Inflammatory macrophage treated with lipopolysaccharide for 4 hours (primary cell): ENCODE measurements at places on chromosomes 2 and 18.
A peak's percentile ranks its signal among the peaks of the same experiment; 100 is the strongest.

GRCh38 chr2:163553601-163554000 lies 182.2 kb downstream of the FIGN start:
- no peak for DNase-seq

DNA sequence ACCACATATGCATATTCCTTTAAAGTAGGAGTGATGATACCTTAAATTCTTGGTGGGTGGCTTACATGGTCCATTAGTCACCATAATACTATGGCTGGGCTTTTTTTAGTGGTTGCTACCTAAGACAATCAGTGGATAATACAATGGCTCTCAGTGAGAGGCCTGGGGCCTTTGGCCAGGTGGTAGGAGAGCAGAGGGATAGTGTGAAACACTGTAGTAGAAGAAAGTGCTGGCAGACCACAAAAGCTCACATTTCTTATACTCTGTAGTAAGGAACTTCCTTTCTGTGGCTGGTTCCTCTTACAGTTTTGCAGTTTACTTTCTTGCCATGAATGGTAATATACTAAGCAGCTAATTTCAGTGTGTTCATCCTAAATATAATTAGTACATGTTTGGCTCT lies 583.5 kb downstream of the XIRP2 start:
- no peak for DNase-seq

DNA sequence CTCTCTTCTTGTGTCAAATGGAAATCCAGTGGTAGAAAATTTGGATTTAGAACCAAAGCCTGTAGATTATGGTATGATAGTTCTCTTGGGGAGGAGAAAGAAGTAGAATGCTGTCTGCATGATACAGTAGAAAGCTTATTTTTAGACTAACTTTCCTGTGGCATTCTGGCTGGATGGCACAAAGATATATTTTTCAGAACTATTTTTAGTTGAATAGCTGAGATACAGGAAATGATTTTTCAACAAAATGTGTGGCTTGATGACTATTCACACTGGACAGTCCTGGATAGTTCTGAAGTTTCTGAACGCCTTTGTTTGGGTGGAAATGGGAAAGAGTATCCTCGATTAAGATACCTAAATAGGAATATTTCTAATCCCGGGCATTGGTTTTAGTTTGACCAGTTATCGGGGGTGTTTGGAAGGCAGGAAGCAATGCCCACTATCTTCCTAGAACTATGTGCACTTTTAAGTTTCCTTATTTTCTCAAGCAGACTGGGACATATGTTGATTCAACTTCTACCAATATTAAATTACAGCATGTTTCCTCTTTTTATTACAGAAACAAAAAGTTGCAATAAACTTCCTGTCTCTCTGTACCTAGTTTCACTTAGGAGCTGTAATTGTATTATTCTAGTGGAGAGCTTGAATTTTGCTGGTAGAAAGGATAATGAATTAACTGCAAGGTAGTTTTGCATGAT lies 32.1 kb downstream of the GDF7 start:
- peak; percentile 82 for DNase-seq

- DNase-seq: no peak
These were observed 793.7 kb upstream of the FANCL start for GRCh38 chr2:59034837-59035236.

GRCh38 chr2:106341666-106342065 lies 126.5 kb downstream of the RGPD3 start:
- no peak for DNase-seq

DNA sequence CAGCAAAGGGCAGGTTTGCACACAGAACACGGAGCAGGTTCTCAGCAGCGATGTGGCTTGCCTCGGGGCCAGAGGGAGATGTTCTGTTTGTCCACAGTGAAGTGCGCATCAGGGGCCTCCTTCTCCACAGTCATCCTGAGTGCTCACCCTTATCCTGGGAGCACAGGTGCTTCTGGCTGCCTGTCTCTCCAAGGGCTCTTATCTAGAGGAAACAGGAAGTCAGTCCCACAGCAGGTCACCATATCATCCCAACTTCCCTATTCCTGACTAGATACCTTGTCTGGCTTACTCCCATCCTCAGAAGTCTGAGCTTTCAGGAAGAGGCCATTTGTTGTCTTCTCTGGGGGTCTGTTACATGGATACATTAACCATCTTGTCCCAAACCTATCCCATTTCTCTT lies at the start of gene CD207:
Gene CD207, minus strand, starts transcription at position 174 of the 400 bp plus-strand sequence. Its CDS starts 40 bp downstream, at position 134.
- DNase-seq: no peak

DNA sequence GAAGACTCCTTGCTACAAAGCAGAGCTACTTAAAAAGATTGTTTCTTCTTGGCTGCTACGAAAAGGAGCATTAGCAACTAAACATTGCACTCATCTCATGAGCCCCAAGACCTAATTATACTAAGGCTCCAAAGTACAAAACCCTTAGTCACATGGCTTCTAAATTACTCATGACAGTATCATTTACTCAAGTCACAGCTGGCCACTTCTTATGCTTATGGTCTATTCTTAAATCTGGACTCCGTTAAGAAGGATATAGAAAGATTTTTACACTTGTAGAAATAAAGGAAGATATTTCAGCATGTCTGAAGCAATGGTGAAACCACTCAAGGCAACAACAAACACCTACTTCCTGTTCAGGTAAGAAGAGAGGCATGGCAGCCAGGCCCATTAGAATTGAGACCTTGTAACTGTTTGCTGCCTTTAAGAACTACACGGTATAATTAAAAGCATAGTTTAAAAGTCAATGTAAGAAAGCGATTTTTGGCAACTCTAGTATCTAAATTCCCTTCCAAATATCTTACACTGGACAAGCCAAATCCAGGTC lies 12.7 kb downstream of the ANKRD44 start:
- no peak for DNase-seq

DNA sequence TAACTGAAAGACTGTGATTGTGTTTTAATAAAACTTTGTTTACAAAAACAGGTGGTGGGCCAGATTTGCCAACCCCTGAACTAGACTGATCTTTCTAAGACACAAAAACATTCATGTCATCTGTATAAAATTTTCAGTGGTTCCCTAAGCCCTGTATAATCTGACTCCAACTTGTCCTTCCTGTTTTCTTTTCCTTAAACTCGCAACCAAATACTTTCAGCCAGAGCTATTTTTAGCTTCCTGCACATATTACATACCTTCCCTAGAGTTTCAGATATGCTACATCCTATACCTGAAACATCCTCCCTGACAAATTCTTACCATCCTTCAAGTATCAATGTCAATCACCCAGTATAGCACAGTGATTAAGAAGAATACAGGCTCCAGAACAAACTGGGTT lies 4.8 kb downstream of the GCFC2 start:
- peak; percentile 2 for DNase-seq

- DNase-seq: peak; percentile 73
These were observed 39.8 kb upstream of the TMEM163 start for GRCh38 chr2:134758633-134759032.

DNA sequence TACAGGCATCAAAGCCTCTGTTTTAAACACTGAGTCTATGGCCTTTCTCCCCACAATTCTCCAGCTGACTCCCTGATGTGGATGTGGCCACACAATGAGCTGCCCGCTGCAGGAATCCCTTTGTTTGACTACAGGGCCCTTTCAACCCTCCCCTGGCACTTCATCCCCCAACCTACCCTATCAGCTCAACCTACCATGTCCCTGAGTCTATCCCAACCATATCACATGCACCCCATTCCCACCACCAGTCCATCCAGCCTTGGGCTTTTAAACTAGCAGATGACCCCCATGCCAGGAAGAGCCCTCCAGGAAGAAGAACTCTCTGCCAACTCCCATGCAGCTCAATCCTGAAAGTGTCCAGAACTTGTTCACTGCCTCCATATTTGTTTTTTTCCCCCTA lies 46.9 kb upstream of the TEX51 start:
- DNase-seq: no peak

DNA sequence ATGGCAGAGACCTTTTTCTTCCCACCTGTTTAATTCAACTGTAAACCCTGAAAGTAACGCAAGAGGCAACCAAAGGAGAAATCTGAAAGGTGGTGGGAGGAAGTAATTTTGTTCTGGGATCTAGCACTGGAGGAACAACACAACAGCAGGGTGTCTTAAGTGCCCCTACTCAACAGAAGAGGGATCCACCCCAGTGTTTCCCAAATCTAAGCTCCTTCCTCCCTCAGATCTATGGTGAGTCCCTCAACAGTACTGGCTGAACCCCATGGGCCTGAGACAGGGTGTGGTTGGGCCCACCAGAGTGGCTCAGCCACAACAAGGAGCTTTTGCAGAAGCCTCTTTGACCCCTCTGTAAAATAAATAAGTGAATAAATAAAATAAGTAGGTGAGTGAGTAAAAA lies 790.3 kb downstream of the ERBB4 start:
- no peak for DNase-seq

DNA sequence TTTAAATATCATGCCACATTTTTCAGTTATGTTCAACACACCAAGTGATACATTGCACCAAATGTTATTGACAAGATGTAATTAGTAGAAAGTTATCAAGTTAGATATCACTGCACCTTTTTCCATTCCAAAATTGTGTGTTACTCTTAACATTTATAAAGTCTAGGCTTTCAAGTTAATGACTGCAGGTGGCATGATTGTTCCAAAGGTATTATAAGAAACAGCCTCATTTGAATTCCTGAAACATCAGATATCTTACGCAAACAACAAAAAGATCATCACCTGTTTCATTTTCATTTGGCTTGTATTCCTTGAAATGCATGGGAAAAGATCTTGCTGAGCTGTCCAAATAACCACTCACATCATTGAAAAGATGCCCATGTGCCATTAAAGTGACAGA lies 1528.2 kb upstream of the ZEB2 start:
- no peak for DNase-seq

- DNase-seq: no peak
These were observed 63.2 kb upstream of the ACAA2 start for GRCh38 chr18:49876536-49876935.

GRCh38 chr2:61645911-61646310 lies 107.8 kb upstream of the XPO1 start:
- no peak for DNase-seq

GRCh38 chr2:84807063-84807485 lies 73.8 kb downstream of the TRABD2A start:
- peak; percentile 30 for DNase-seq
